Neural crest cell (in vitro differentiated cells): ENCODE measurements at places on chromosomes 12 and 14. TPM values are rescaled to one million over a fixed set of nuclear protein-coding genes. Genes with fewer than 3 reads are reported as not detected.

DNA sequence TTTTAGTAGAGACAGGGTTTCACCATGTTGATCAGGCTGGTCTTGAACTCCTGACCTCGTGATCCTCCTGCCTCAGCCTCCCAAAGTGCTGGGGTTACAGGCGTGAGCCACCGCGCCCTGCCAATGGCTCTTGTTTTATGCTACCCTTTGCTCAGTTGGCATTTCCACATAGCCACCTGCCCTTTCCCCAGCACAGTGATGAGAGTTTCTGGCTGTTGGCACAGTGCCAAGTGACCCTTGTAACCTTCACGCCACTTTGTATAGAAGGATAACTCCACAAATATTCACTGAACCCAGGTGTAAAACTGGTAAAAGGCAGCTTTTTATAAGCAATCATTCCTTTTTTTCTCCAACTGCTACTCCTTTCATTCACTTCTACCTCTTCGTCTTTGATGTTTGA lies 18.5 kb upstream of the CCDC175 start:
- no peak for DNase-seq

GRCh38 chr12:125988545-125988944 lies 923.3 kb downstream of the AACS start:
- no peak for DNase-seq

GRCh38 chr12:32083489-32083888 lies 23.2 kb upstream of the BICD1 start:
- DNase-seq: no peak

- DNase-seq: no peak
Measured at GRCh38 chr12:12628013-12628412, 16.3 kb downstream of the CREBL2 start.

- no peak for DNase-seq
Measured at GRCh38 chr14:89420502-89420901, 3.5 kb upstream of the FOXN3 start.

DNA sequence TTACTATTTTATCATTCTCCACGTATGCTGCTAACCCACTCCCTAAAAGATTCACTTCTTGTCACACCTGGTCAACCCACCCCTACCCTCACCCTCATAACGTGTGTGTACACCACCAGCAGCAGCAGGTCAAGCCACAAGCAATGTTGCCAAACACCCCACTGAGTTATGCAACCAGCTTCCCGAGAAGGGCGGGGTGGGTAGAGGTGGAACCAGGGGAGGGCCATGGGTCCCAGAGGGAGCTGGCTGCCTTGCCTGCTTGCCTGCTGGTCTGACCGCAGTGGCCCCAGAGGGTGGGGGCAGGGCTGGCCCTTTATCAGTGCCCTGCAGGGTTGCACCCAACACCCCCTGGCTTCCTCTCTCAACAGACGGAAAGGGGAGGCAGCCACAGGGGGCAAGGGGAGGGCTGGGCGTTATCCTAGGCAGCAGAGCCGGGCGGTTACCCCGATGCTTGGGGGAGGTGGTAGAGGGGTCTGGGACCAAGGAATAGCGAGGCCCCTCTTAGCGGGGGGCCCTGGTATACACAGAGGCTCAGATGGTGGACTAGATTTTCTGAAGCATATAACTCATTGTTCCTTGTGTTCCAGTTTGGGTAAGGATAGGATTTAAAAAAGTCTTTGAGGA lies 3.5 kb upstream of the NFE2 start:
- DNase-seq: no peak

GRCh38 chr12:48972213-48972951 lies 847 bp upstream of the WNT10B start:
- DNase-seq: no peak

DNA sequence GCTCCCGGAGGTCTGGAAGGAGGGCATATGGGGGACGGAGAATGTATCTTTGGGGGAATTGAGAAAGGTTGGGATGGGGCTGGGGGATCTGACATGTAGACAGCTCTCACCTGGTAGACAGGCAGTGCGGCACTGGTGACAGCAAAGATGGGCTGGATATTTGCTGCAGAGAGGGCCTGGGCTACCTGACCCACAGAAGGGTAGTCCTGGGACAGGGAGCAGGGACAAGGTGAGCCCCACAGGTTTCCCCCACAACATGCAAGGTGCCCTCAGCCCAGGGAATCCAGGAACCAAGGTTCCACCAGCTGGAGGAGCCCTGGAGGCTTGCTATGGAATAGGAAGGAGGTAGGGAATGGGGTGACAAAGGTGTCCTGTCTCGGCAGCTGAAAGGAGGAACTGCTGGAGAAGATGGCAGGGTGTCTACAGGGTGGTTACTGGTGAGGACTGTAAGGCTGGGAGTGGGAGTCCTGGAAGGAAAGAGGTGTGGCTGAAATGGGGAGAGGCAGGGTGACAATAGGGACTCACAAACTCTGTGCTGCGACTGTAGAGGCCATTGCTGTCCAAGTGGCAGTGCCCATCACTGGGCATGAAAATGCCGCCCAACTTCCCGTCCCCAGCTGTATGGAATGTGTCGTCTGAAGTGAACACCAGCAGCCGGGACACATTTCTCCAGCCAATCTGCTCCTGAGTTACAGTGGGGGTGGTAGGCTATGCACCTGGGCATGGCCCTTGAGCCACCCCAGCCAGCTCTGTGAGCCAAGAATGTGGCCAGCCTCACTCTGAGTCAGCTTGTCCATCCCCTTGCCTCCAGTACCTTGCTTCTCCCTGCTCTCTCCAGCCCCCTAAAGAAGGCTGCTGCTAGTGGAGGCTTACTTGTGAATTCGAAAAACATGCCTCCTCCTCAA lies 11.3 kb downstream of the ITGB7 start:
- no peak for DNase-seq

- no peak for DNase-seq
Measured at GRCh38 chr14:97802430-97803373, 1005.5 kb downstream of the VRK1 start.

GRCh38 chr12:50242751-50243191 lies 40.5 kb downstream of the LIMA1 start:
- DNase-seq: no peak

- no peak for DNase-seq
Measured at GRCh38 chr12:1642513-1642912, 13.5 kb downstream of the WNT5B start.

- DNase-seq: no peak
Measured at GRCh38 chr14:95217391-95217900, 60.1 kb upstream of the DICER1 start.

- DNase-seq: no peak
Measured at GRCh38 chr14:89813617-89814031, 140.9 kb downstream of the EFCAB11 start.

- peak; percentile 52 for DNase-seq
Measured at GRCh38 chr12:116662612-116663144, 75.2 kb downstream of the SPRING1 start.

DNA sequence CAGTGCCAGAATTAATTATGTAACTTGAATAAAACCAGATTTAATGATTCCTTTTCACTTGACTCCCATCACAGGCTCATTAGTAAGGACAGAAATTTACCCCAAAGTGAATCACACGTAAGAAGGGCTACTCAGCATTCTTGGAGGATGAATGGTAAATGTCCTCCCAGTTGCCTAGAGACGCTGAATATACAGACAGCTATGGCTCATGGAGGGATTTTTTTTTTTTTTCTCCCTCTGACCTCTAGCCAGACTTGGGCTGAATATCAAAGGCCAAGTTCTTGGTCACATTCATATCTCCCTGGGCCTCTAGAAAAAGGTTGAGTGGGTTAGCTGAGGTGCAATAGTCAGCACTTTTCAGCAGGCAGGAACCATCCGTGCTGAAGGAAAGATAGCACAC lies 77.5 kb downstream of the PHLDA1 start:
- DNase-seq: no peak

- DNase-seq: no peak
Measured at GRCh38 chr12:2581293-2582045, 213.3 kb upstream of the FKBP4 start.

DNA sequence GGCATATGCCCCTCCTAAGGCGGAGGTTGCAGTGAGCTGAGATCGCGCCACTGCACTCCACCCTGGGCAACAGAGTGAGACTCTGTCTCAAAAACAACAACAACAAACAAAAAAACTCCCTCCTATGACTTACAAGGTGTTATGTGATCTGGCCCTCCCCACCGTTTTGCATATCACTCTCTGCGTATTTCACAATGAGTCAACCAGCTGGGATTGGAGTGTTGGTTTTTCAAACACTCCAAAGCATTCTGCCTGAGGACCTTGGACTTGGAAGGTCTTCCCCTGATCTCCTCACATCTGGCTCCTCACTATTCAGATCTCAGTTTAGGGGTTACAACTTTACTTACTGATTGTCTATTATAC lies 14.0 kb downstream of the MANSC1 start:
- DNase-seq: no peak

Gene TMEM132D
- 0.19 and 0.30 TPM in 2 replicates for total RNA-seq

Gene BDKRB1
- not detected in 2 replicates for total RNA-seq

Gene GPR84
- total RNA-seq: not detected in 2 replicates
